Endodermal cell (in vitro differentiated cells): ENCODE measurements at places on chromosomes 1 and 21. TPM values are rescaled to one million over a fixed set of nuclear protein-coding genes. Genes with fewer than 3 reads are reported as not detected.

DNA sequence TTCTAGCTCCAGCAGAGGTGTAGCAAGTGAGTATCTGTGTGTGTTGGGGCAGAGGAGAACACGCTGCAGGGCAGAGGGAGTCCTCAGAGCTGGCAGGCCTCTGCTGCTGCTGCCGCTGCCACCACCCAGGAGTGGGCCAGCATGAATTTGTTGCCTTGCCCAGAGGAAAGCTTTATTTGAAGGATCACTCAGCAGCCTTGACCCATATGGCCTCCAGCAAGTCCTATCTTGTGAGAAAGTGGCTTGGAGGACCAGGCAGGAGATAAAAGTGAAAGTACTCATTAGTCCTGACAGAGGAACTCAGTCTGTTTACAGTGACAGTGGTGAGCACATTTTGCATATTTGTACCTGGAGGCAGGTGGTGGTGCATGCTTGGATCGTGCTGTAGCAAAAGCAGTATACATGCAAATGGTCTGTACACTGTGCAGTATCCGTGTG lies 3.1 kb downstream of the TRAF5 start:
- DNase-seq, result no peak

- no peak for DNase-seq
Measured at GRCh38 chr1:168261390-168261789, 19.3 kb upstream of the TBX19 start.

DNA sequence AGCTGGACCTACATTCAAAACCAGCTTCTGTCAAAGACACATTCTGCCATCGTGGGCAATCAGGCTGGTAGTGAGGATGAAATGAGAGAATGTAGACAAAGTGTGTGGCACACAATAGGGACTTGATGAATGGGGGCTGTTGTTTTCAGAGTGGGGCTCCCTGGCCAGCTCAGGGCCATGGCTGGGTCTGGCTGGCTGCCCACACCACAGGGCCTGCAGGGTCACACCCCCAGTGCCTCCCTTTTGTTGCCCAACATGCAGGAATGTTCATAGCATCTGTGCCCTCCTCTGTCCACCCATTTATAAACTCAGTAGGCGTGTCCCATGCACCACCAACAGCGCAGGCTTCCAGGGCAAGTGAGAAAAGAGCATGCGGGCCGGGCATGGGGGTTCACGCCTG lies 20.8 kb upstream of the ECE1 start:
- DNase-seq, result no peak

- DNase-seq, result peak; percentile 97
Measured at GRCh38 chr1:36924282-36924811, 110.0 kb downstream of the GRIK3 start.

DNA sequence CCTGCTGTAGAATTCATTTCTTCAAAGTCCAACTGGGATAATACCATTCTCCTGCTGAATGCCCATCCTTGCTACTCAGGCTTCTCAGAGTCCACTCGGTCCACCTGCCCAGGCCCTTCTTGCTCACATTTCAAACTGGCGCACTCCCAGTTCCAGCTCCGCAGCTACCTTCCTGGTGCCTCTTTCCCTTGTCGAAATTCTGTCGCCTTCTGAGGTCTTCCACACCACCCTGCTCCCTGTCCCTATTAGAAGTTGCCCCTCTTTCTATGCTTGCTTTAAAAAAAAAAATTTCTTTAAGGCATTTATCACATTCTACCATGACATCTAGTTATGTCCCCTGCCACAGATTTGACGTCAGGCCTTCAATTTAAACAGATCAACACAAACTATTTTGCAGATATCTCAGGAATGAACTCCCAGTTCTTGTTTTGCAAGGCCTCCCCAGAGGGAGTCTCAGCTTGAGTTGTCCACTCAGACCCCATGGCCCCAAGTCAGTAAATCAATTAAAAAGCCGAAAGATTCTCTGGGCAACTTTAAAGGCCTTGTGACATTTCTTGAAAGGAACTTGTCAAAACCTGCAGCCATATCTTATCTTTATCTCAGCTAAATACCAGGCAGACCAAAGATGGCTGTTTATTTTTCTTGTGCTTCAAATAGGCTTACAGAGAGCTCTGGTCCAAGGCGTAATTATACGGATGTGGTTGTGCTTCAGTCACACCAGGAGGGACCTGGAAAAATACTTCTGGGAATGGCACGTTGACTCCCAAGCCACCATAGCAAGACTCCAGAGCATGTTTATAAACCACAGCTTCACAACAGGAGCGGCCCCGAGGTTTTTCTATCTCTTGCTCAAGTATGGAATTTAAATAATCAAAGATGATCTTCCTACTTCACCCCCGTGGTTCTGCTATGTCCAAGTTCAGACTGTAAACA lies 2.2 kb downstream of the FAM89A start:
- peak; percentile 63 for DNase-seq

DNA sequence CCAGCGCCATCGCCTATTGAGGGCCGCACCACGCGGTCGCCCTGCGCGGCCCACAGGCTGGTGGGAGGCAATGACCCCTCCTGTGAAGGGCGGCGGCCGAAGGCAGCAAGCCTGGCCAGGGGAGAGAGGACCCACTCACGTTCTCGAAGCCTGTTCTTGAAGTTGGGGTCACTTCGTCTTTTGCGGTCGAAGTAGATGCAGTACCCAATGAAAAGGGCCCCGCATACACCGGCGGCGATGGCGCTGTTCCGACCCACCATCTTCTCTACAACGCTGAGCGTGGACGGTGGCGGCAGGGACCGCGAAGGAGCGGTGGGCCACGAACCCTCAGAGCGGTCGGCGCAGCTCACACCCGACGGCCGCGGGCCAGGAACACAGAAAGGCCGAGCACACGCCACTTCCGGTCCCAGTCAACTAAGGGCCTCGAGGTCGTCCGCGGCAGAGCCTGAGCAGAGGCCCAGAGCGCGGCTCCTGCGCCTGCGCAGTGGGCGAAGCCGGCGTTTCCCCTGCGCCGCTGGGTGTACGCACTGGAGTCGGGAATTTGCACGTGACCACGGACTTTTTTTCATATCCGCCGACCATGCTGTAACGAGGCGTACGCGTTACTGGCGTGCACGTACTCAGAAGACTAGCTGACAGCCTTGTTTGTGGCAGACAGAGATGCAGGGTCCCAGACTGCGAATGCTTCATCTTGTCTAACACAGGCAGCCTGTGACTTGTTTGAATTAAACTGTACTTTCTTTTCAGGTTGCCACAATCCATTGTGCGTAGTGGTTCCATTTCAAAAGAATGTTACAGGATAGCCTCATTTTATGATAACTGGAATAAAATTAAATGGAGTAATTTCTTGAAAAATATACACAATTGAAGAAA lies at the start of gene TOMM20:
Gene TOMM20 (minus strand): TSS at position 382 of the 873 bp plus-strand sequence. CDS start 122 bp downstream, at position 260.
- DNase-seq, result peak; percentile 98

DNA sequence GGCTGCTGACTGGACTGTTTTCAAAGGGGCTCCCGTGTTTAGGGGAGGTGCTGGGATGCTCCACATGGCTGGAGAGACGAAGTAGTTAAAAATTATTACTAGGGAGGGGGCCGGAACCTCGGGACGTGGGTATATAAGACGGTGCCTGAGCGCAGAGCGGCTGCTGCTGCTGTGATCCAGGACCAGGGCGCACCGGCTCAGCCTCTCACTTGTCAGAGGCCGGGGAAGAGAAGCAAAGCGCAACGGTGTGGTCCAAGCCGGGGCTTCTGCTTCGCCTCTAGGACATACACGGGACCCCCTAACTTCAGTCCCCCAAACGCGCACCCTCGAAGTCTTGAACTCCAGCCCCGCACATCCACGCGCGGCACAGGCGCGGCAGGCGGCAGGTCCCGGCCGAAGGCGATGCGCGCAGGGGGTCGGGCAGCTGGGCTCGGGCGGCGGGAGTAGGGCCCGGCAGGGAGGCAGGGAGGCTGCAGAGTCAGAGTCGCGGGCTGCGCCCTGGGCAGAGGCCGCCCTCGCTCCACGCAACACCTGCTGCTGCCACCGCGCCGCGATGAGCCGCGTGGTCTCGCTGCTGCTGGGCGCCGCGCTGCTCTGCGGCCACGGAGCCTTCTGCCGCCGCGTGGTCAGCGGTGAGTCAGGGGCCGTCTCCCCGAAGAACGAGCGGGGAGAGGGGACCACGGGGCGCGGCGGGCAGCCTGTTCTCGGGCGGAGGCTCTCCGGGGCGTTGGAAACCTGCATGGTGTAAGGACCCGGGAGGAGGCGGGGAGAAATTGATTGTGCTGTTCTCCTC lies at the start of gene CHODL:
Gene CHODL (plus strand): TSS at position 163 of the 793 bp plus-strand sequence. CDS start 391 bp downstream, at position 554.
- DNase-seq, result peak; percentile 69

DNA sequence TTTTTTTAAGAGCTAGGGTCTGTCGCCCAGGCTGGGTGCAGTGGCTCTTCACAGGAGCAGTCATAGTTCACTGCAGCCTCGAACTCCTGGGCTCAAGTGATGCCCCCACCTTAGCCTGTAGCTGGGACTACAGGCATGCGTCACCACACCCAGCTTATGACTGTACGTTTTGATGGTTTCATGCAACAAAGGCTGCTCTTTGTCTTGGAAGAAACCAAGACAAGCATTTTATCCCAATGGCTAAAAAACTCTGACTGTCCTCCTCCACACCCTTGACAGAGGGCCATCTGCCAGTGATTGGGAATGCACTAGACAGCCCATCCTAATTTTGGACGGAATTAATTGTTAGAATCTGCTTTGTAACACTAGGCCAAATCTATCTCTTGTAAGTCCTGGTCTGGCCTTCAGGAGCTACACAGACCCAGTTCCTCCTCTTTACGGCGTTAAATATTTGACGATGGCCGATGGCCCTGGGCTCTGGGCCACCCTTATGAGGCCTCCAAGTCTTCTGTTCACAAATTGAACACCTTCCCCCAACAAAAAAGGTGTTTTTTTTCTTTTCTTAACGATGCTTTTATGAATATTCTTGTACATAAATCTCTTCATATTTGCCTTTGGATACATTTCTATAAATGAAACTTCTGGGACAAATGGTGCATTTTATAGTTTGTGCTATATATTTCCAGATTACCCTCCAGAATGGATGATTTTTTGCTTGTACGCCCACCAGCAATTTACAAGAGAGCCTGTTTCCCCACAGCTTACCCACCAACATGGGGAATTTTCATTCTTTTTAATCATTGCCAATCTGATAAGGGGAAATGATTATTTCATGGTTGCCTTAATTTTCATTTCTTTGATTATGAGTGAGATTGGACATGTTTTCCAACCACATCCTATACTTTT lies 104.8 kb upstream of the SLC25A33 start:
- DNase-seq, result no peak

- no peak for DNase-seq
Measured at GRCh38 chr1:197620714-197621163, 154.5 kb downstream of the DENND1B start.

- peak; percentile 88 for DNase-seq
Measured at GRCh38 chr1:111441573-111442192, 7.4 kb downstream of the WDR77 start.

GRCh38 chr1:155080312-155081228 lies 1.9 kb downstream of the EFNA3 start:
- peak; percentile 93 for DNase-seq

DNA sequence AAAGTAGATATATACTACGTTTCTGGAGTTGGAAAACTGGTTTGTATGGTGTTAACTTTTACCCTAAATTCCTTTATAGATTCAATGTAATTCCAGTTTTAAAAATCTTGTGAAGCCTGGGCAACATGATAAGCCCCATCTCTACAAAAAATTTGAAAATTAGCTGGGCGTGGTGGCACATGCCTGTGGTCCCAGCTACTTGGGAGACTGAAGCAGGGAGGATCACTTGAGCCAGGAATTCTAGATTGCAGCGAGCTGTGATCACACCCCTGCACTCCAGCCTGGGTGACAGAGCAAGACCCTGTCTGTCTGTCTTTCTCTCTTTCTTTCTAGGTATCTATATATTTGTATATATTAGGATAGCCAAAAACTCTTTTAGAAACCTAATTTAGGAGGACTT lies 141.9 kb downstream of the CLEC20A start:
- DNase-seq, result no peak

GRCh38 chr1:231233735-231234417 lies 7.1 kb upstream of the GNPAT start:
- DNase-seq, result no peak

DNA sequence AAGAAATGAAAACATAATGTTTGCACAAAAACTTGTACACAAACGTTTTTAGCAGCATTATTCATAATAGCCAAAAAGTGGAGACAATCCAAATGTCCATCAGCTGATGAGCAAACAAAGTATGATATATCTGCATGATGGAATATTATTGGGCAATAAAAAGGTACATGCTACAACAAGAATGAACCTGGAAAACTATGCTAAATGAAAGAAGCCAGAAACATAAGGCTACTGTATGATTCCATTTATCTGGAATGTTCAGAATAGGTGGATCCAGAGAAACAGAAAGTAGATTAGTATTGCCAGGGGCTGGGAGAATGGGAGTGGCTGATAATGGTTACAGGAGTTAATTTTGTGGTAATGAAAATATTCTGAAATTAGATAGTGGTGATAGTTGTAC lies 19.0 kb downstream of the FBXO28 start:
- DNase-seq, result no peak

- DNase-seq, result no peak
Measured at GRCh38 chr1:32937061-32937460, 27.5 kb downstream of the RNF19B start.

- no peak for DNase-seq
Measured at GRCh38 chr1:116092752-116093489, 18.3 kb upstream of the MAB21L3 start.

- DNase-seq, result no peak
Measured at GRCh38 chr1:30895944-30896660, 12.5 kb downstream of the SDC3 start.

GRCh38 chr1:43994794-43995790 lies 3.7 kb downstream of the CCDC24 start:
- peak; percentile 91 for DNase-seq

DNA sequence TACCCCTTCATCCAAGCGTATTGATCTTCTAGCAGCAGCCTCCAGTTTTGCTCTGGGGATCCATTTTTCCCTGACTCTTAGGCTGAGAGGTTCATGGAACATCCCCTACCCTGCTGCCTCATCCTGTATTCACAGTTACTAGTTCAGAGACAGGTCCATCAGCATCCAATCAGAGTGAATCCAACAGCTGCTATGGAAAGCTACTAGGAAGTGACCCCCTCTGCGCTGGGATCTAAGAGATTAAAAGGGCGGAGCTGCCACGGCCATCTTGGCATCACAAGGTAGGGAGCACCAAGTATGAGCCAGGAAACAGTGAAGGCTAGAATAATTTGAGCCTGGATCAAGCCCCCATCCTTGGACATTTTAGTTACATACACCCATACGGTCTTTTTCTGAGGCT lies 32.5 kb downstream of the KAZN start:
- DNase-seq, result no peak

GRCh38 chr1:111221276-111221632 lies 6.3 kb upstream of the CHI3L2 start:
- DNase-seq, result no peak

GRCh38 chr1:221517961-221518360 lies 223.9 kb downstream of the DUSP10 start:
- DNase-seq, result no peak

- DNase-seq, result peak; percentile 62
Measured at GRCh38 chr1:31704271-31705079, 658 bp upstream of the COL16A1 start.

Gene GPATCH2
- total RNA-seq, result 16.5 to 24.6 TPM (median 23.2 TPM) in 3 replicates

Gene LCE2A
- not detected in 3 replicates for total RNA-seq

Gene UBL4B
- total RNA-seq, result not detected in 3 replicates

Gene GUK1
- total RNA-seq, result 110 and 113 TPM in 2 replicates

Gene HP1BP3
- 186 and 223 TPM in 2 replicates for total RNA-seq

Gene TRIM63
- not detected in 2 replicates for total RNA-seq

Gene CRNN
- total RNA-seq, result not detected in 2 replicates

Gene DIPK1A
- total RNA-seq, result 6.6 to 10.9 TPM (median 7.2 TPM) in 3 replicates
